ENCODE measurements at places on chromosomes 2 and 18.
A peak's percentile ranks its signal among the peaks of the same experiment; 100 is the strongest.

DNA sequence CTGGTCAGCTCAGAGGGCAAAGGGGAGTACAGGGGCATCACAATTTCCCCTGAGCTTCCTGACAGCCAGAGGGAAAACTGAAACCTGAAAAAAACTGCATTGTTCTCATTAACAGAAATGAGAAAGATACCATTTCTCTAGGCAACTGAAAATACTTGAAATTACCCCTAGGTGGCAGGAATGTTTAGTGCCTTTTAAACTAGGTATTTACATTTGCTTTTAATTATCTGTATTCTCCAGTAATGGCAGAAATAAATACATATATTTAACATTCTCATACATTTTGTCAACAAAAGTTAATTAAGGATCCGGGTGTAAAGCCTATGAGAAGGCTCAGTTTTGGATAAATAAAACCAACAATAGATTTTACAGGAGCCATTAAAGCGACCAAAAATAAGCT is 34.5 kb downstream of the RPL31 start:
- DNase-seq, result no peak

- DNase-seq, result no peak
These were observed 1662.1 kb upstream of the NXPH2 start for GRCh38 chr2:140442319-140442718.

DNA sequence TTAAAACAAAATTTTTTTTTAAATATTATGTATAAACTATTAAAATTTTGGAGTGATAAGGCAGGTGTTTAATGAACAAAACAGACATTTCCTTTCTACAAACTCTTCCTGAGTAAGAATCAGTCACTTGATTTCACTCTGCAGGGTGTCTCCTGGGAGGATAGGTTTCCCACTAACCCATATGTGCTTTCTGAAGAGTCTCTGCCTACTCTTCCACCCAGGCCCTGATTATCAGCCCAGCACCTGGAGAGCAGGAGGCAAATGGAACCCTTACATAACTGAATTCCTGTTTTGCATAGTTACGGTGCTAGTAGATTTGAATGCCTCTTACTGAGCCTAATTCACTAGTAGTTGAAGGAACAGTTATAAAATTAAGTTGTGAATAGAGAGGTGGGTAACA is 1718.6 kb downstream of the SUCLG1 start:
- DNase-seq, result no peak

DNA sequence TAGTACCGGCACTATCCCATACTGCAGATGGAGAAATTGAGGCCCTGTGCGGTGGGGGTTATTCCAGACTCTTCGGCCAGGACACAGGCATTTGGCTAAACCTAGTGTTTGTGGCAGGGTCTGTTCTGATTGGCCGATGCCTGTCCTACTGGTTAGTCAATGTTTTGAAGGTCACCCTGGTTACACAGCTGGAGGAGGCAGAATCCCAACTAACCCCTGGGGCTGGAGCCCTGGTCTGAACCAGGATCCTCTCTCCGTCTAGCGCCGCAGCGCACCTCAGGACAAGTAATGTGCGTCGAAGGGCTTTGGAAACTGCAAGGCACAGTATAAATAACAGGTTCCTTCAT is 19.4 kb downstream of the TEX44 start:
- no peak for DNase-seq

- DNase-seq, result no peak
These were observed 124.7 kb downstream of the DNAH6 start for GRCh38 chr2:84641021-84641420.

- DNase-seq, result no peak
These were observed 88.4 kb upstream of the CELF4 start for GRCh38 chr18:37654034-37654433.

GRCh38 chr2:143728498-143728897 is 599.3 kb downstream of the ARHGAP15 start:
- DNase-seq, result peak; percentile 54

DNA sequence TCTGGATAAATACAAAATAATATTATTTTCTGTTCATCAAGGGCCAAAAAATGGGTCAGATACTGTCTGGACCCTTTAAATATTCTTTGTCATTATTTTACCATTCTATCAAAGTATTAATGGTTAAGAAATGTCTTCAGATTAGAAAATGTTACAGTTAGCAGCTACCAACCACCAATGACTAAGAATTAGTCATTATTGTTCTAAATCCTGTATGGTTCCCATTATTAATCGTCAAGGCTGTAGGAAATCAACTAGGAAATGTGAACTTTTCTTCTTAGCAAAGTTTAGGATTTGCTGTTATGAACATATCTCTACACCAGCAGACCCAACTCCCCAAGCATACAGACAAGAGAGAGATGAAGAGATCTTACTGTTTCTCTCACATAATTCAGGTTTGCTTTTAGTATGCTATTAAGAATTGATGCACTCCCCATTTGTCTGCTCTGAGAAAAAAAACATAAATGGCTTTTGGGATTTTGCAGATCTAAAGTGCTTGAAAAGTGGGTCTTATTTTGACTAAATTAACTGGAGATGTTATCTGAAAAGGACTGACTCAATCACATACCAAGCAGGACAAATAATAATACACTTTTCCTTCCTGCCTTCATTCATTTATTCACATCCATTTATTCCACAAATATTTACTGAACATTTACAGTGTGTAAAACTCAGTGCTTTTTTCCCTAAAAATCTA is 147.7 kb downstream of the PPP1R1C start:
- DNase-seq, result no peak

DNA sequence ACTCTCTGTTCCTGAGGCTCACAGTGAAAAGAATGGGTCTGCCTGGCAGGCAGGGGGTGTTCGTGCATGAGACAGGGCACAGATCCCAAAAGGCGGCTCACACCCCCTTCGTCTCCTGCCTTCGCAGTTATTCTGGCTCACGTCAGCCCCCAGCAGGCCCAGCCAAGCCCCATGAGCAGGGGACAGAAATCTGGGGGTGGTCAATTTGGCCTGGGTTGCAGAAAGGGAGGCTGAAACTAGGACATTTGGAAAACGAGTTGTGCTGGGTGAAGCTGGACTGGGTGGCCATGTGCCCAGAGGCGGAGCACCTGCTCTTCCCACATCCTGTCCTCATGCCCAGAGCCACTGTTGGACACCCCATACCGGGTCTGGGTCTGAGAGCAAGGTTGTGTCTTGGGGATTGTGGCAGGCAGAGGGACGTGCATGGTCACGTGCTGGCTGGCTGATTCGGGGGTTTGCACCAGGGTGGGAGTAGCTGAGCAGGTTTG is 99.0 kb upstream of the MCFD2 start:
- no peak for DNase-seq

DNA sequence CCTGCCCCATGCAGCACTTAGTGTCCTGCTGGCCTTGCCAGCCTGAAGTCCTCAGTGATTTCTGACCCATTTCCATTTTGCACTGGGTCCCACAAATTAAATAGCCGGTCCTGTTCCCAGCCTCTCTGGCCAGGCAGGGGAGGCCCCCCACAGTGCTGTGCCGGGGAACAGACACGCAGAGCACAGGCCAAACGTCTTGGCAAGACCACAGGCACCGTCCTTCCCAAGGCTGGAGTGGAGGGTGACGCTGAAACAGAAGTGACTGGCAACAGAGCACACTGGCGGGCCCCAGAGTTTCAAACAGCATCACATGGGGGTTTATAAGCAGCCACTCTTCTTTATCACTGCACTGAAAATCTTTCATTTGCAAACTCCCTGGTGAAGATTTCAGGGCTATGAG is 52.2 kb downstream of the EDAR start:
- DNase-seq, result no peak

GRCh38 chr2:215874418-215874817 is 138.9 kb downstream of the MREG start:
- no peak for DNase-seq

DNA sequence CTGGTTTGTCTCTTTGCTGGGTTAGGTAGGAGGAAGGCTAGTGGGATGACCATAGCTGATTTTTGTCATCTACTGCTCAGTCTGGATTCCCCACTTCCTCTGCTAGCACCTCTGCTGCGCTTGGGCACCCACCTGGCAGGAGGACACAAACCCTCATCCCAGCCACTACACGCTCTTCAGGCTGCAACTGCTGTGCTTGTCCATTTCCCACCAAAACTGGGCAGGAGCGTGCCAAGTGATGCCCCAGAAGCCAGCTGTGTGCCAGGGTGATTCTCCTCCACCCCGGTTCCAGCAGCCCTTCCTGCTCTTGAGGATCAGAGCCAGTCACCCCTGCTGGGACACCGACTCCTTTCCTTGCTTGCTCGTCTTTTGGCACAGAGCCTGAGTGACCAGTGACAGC is 15.7 kb upstream of the PER2 start:
- DNase-seq, result no peak

GRCh38 chr18:59575995-59576394 is 121.2 kb downstream of the CCBE1 start:
- no peak for DNase-seq

DNA sequence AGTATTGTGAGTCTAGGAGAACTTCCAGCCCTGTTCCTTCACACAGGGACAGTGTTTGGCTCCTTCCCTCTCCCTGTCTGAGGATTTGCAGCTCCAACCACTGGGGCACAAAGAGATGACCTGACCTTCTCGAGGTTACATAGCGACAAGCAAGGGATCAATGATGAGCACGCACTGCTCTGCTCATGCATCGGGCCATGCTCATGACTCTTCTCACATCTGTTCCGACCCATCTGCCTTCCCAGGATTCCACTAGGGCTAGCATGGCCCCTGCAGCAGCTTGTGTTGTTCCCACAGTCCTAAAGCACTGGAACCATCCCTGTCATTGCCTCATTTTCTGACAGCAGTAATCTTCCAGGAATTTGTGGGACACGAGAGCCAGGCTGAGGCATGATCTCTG is 78.8 kb upstream of the ARHGAP28 start:
- no peak for DNase-seq
